Peyer's patch (tissue), 4 donors: ENCODE measurements at places on chromosomes 11 and 22.
A peak's percentile ranks its signal among the peaks of the same experiment; 100 is the strongest.

DNA sequence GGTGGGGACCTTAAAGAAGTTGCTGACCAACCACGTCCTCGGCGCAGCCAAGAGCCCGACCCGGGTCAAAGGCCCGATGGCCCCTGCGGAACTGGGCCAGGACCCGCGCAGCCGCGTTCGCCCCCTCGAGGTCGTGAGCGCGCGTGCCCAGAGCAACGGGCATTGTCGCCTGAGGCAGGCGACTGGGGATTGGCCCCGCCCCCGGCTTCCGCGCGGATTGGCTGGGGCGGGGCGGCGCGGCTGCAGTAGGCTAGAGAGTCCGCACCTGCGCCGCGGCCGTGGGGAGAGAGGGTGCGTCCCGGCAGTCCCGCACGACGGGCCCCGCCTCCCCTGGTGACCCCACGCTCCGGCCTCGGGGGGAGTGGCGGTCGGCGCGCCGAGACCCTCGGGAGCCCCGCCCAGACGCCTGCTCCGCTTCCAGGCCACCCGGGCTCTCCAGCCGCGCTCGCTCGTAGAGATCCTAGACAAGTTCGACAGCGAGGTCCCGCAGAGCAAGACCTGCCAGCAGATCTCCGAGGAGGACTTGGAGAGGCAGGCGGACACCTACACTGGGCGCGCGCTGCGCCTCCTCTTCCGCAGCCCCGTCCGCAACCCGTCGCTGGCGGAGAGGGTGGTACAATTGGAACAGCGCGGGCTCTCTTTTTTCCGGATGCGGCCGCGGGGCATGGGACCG is 8.3 kb upstream of the PPIL2 start:
- peak; percentile 89 for DNase-seq

- DNase-seq, result no peak
Measured at GRCh38 chr11:114073007-114073827, 13.7 kb downstream of the ZBTB16 start.

- DNase-seq, result no peak
Measured at GRCh38 chr11:130198964-130199363, 39.4 kb downstream of the ST14 start.

GRCh38 chr11:110249066-110249465 is 47.3 kb downstream of the RDX start:
- DNase-seq, result no peak

GRCh38 chr11:128965485-128965884 is 22.8 kb upstream of the TP53AIP1 start:
- no peak for DNase-seq

- no peak for DNase-seq
Measured at GRCh38 chr11:92495107-92495793, 270.6 kb downstream of the FAT3 start.

GRCh38 chr11:114194702-114195101 is 101.5 kb upstream of the NNMT start:
- no peak for DNase-seq

GRCh38 chr11:46617134-46617971 is at the start of the genes ATG13 and HARBI1:
Gene ATG13, plus strand, starts transcription at chr11:46617553. Its CDS starts 26,739 bp downstream, at chr11:46644292.
Gene HARBI1, minus strand, starts transcription at chr11:46617227. Its CDS starts 990 bp downstream, at chr11:46616237.
- DNase-seq, result peak; percentile 87

DNA sequence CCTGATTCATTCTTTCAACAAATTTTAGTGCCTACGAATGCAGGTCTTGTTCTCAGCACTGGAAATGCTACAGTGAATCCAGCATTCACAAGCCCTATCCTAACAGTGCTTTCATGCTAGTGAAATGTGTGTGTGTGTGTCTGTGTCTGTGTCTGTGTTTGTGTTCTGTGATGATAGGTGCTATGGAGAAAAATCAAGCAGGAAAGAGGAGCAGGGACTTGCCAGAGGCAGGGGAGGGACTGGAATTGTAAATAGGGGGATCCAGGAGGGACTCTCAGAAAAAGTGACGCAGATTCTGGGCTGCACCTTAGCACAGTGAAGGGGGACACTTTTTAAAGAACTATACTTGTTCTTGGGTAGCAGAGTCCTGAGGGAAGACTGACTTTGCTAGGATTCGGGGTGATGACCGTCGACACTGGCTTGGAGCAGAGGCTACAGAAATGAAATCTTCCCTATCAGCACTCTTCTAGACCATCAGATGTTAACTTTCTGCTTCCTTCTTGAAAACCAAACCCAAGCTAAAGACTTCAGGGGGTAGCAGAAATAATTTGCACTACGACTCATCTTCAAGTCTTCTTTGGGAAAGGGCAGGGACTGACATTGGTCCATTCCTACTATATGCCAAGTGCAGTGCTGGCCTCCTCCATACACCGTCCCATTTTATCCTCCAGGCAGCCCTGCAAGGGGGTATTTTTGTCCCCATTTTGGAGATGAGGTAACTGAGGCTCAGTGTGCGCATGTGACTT is 39.3 kb upstream of the PTPRJ start:
- no peak for DNase-seq

- DNase-seq, result peak; percentile 44
Measured at GRCh38 chr11:58576887-58577471, 1.3 kb upstream of the LPXN start.

GRCh38 chr11:30002157-30002785 is 14.6 kb downstream of the KCNA4 start:
- no peak for DNase-seq

GRCh38 chr22:48096411-48096810 is 1334.0 kb downstream of the TBC1D22A start:
- no peak for DNase-seq

DNA sequence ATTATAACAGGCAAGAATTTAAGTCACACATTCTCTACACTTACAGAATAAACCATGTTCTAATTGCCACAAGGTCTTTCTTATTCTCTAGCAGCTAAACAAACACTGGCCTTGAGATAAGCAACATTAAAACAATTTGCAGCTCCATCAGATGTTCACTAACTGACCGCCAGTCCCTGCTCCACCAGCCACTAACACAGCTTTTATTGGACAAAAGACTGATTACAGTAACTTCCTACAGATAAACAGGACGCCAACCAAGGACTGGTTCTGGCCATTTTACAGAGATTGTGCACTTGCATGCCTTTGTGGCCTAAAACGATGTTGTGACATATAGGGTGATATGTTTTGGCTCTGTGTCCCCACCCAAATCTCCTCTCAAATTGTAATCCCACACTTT is 388.9 kb upstream of the LRRC4C start:
- no peak for DNase-seq

GRCh38 chr11:119318240-119319135 is 1.6 kb upstream of the MCAM start:
- peak; percentile 51 for DNase-seq

DNA sequence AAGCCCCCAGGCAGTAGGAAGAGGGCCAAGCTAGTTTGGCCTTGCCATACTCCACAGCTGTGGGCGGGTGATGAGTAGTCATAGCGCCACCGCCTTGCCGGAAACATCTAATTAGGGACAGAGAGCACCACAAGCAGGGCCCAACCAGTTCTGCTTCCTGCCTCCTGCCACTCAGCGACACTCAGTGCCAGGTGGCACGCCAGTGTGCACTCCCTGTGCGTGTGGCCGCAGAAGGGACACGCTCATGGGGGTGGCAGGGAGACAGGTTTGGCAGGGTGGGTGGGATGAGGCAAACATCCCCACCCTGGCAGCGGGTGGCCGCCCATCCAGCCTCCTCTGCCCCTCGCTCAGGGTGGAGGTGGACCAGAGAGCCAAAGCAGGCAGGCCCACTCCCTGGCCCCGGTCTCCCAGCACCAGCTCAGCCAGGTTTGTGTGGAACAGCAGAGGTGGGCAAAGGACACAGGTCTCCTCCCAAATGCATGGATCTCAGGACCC is 4.9 kb downstream of the OVOL1 start:
- peak; percentile 78 for DNase-seq

DNA sequence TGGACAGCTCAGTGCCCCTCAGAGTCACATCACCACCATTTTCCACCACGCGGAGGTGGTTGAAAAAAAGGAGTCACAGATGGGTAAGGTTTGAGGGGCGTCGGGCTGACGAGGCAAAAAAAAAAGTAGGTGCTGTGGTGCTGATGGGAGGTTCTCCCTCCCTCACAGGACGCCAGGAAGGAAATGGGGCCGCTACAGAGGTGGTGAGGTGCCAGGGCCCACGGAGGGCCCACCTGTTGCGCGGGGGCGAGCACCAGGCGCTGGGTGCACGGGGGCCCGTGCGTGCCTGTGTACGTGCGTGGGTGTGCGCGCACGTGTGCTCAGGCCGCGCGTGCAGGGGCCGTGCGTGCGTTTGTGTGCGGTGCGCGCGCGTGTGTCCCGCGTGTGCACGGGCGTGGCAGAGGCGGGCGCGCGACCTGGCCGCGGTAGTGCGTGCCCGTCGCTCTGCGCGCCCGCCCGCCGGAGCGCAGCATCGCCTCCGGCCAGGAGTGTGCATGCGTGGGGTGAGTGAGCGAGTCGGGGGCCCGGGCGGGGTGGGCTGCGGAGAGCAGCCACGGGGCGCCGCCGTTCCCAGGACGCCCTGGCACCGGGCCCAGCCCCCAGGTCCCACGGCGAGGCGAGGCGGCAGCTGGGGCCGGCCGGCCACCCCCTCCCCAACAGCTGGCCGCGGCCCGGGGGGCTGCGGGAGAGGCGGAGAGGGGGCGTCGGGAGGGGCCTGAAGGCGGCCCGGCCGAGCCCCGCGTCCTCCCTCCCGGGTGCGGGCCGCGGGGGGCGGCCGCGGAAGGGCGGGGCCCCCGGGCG is 2.8 kb downstream of the PDGFB start:
- no peak for DNase-seq

DNA sequence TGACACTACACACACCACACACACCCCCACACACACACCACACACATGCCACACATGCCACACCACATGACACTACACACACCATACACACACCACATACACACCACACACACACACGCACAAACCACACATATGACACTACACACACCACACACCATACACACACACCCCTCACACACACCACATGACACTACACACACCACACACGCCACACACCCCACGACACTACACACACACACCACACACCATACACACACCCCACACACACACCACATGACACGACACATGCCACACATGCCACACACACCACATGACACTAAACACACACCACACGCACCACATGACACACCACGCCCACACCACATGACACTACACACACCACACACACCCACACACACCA is 101.8 kb upstream of the ASPHD2 start:
- DNase-seq, result no peak
